ENCODE measurements at places on chromosomes 7 and 10.

DNA sequence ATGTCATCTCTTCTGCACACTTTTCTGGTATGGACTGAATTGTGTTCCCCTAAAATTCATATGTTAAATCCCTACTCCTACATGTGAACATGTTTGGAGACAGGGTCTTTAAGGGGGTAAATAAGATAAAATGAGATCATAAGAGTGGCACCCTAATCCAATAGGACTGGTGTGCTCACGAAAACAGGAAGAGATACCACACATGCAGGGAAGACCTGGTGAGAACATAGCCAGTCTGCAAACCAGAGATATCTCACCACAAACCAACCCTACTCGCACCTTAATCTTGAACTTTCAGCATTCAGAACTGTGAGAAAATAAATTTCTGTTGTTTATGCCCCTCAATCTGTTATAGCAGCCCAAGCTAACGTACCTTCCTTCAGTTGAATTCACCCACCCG is 51.8 kb downstream of the VWDE start:
- DNase-seq, result no peak

- no peak for DNase-seq
Observed at GRCh38 chr10:7872041-7872442, 53.7 kb downstream of the TAF3 start.

- DNase-seq, result no peak
Observed at GRCh38 chr10:33315891-33316290, 18.6 kb downstream of the NRP1 start.

DNA sequence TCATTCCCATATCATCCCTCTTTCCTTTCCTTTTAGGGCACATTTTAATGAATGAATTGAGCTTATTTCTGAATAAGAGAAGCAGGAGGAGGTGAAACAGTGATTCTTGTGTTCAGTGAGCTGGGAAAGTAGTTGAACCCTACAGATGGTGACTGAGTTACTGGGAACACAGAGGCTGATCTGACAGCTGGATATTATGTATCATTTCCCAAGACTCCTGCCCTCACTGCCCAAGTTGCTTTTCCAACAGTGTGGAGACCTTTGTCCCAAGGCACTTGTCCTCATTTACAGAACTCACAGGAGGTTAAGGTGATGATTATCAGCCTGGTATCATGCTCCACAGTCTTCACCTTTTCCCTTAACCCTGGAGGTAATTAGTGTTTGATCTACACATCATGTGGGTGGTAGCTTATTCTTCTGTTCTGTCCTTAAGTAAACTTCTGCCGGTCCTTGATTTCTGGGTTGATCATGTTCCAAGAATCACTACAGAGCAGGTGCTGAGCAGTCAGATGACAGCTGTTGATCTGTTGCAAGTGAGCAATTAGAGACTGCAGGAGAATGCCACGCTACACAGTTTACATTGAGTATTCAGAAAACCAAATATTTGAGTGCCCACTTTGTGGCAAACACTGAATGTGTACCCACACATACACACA is 2.6 kb downstream of the PRLHR start:
- peak; percentile 91 for DNase-seq

DNA sequence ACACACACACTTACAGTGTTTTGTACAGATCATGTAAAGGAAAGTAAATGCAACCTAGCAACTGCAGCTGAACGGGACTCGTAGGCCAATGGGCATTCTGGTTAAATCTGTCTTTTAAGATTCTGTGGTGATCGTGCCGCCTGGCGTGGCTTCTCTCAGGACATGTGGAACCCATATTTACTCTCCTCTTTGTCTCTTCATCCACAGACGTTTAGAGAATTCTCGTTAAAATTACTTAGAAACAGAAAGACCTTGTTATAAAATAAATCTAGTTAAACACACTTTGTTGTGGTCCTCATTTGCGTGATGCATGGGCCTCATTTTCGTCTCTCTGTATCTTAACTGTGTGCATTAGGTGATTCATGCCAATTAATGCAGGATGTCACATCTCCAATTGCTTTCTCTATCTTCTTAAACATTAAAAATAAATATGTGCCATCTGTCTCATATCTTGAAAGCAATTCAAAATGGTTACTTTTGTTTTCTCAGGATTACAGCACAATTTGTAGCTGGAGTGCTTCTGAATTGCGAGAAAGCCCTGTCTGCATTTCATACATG is 11.5 kb downstream of the KLF6 start:
- no peak for DNase-seq

- DNase-seq, result no peak
Observed at GRCh38 chr7:147251751-147252325, 1135.2 kb downstream of the CNTNAP2 start.

GRCh38 chr10:12559578-12560178 is 210.3 kb downstream of the CAMK1D start:
- DNase-seq, result peak; percentile 73

GRCh38 chr10:18656724-18657123 is 2.5 kb upstream of the ARL5B start:
- DNase-seq, result no peak

DNA sequence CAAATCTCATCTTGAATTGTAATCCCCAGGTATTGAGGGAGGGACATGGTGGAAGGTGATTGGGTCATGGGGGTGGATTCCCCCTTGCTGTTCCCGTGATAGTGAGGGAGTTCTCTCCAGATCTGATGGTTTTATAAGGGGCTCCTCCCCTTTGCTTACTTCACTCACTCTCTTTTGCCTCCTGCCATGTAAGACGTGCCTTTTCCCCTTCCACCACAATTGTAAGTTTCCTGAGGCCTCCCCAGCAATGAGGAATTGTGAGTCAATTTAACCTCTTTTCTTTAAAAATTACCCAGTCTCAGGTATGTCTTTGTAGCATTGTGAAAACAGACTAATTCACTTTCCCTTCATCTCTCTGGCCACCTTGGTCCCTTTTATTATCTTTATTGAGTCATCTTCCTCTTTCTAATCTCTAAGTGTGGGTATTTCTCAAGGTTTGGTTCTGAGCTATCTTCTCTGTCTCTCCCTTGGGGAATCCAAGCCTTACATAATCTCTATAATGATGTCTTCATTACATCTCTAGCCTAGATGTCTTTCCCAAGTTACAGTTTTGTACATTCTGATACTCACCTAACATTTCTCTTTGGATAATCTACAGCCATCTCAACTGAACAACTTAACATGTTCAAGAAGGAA is 99.1 kb upstream of the JCAD start:
- DNase-seq, result no peak

DNA sequence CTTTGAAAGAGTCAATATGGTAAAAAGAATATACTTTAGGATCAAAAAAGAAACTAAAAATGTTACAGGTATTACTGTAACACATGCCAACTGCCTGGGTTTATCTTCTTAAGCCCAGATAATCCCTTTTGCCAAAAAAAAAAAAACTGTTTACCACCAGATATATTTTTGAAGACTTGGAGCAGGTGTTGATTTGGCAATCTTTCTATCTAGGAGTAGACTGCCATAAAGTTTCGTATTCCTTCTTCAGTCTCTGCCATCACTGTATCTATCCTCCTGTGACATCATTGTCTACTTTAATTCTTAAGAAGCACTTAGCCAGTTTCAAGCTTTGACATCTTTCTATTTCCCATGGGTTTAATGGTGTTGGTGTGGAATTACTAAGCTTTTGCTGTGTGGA is 161.0 kb downstream of the ST7 start:
- no peak for DNase-seq

- no peak for DNase-seq
Observed at GRCh38 chr7:111290419-111290818, 199.5 kb downstream of the LRRN3 start.

GRCh38 chr10:32132357-32132946 is 76.2 kb upstream of the KIF5B start:
- DNase-seq, result no peak

DNA sequence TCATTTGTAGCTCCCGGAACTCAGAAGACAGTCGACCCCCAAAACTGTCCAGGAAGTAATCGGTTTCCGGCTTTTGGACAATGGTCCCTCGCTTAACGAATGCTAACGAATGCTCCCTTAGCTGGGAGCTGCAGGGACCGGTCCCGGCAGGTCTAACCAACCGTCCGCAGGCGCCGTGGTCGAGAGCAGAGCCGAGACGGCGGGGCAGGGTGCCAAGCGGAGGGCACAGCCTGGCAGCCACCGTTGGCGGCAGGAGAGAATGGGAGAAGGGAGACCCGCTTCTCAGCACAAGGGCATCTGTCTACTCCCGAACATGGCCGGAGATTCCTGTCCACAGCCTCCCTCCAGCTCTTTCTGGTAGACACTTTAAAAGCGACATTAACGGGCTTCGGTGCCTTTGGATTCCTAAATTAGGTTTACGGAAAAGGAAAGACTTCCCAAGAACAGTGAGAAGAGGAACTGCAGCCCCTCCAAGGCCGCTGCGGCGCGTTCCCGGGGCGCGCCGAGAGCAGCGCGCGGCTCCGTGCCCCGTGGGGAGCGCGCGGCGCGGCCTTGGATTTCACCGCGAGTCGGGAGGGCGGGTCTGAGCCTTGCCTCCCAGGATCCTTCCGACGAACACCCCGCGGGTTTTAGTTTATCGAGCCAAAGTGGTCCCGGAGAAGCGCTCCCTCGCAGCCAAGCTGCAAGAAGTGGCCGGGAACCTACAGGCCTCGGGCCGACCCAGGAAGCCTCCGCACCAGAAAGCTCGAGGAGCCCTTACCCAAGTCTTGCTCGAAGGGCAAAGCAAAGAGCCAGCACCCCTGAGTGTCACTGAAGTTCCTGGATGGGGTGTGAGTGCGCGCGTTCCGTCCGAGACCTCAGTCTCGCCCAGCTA is 3.6 kb upstream of the TBX20 start:
- peak; percentile 49 for DNase-seq

DNA sequence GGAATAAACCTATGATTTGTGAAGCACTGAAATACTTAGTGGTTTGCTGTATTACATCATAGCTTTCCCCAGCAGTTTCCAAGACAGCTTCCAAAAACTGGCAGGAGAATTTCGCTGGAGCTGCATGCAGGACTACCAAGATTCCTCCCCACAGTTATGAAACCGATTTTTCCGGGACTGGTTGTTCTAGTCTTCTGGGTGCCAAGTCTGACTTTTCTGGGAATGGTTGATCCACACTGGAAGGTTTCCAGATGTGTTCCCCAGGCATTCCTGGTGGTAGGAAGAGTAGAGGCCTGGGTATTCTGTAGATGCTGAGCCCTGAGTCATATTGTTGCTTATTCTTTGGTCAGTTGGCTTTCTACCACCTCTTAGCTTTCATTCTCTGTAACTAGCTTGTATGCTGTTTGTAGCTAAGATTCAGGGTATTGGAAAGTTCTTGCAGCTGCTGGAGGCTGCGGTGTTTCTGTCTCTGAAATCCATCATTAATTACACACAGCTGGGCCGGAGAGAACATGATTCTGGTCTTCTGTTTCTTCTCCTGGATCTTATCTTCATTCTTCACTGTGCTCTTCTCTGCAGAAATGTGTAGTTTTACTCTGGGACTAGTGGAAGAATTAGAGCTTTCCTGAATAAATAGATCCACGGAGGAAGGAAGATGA is 6.3 kb downstream of the ABCC2 start:
- DNase-seq, result no peak

DNA sequence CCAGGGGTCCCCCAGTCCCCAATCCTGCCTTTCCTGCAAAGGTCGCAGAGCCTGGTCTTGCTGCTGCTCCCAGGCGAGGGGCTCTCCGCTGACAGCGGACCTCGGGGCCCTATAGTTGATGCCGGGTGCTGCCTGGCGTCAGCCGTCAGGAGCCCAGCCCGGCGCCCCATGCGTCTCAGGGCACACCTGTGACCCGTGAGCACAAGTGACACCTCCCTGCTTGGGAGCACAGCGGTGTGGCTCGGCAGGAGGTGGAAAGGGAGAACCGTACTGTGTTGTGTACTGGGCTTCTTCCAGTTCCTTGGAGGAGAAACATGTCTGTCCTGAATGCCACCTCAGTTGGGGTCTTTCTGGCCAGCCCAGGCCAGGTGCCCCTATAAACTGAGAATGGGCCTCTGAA is 56.7 kb downstream of the LHPP start:
- DNase-seq, result no peak

GRCh38 chr7:44390701-44391100 is 65.3 kb upstream of the CAMK2B start:
- peak; percentile 45 for DNase-seq

DNA sequence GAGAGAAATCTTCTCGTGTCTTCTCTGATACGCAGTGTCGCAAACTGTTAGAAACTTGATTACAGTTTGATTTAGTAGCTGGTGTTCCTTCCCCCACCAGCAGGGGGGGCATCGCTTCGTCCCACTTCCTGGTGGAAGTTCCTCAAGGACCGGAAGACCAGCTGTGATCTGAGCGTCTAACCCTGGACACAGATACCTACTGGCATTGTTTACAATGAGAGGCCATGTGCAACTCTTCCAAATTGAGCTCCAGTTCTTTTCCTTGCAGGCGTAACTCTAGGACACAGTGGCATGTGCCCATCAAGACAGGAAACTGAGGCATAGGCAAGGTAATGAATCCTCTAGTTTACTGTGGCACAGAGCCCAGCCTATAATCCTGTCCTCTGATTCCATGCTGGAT is 219.0 kb downstream of the CCDC3 start:
- no peak for DNase-seq

- peak; percentile 60 for DNase-seq
Observed at GRCh38 chr7:69833964-69834363, 235.7 kb downstream of the AUTS2 start.

- DNase-seq, result no peak
Observed at GRCh38 chr7:32069116-32069650, 1.0 kb downstream of the PDE1C start.

- no peak for DNase-seq
Observed at GRCh38 chr10:76442113-76442512, 1010.7 kb downstream of the LRMDA start.

- no peak for DNase-seq
Observed at GRCh38 chr10:314871-315270, 179.6 kb downstream of the ZMYND11 start.

GRCh38 chr7:156780724-156781455 is 112.1 kb downstream of the LMBR1 start:
- no peak for DNase-seq

DNA sequence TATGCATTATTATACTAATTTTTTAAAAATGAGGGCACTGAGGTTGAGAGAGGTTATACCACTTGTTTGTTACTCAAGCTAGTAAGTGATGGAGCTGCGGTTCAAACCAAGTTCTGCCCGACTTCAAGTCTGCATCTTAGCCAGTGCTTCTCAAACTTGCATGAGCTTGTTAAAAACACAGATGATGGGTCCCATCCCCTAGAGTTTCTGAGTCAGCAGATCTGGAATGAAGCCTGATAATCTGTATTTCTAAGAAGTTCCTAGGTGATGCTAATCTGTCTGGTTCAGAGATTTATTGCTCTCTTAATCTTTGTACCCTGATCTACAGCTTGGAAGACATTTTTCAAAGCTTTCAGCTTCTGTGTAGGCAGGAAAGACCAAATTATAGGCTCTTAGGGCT is 67.7 kb upstream of the CC2D2B start:
- no peak for DNase-seq

DNA sequence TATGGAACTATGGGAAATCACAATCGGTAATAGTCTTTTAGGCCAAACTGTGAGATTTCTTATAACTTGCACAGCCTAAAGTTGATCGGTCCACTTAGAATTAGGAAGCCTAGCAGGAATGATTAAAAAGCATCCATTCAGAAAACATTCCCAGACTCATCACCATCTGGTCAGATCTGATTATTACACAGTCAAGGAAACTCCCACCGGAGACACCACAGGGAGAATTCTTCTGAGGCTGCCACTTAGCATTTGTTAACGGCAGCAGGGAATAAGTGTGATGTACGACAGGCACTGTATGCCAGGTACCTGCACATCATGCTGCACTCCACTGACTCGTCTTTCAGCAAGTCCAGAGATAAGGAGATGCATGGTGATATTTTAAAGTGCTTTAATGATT is 227.6 kb upstream of the STEAP1 start:
- DNase-seq, result no peak
